Activated CD8-positive, alpha-beta memory T cell treated with anti-CD3 and anti-CD28 coated beads for 4 hours (primary cell): ENCODE measurements at places on chromosomes 7 and 10.

DNA sequence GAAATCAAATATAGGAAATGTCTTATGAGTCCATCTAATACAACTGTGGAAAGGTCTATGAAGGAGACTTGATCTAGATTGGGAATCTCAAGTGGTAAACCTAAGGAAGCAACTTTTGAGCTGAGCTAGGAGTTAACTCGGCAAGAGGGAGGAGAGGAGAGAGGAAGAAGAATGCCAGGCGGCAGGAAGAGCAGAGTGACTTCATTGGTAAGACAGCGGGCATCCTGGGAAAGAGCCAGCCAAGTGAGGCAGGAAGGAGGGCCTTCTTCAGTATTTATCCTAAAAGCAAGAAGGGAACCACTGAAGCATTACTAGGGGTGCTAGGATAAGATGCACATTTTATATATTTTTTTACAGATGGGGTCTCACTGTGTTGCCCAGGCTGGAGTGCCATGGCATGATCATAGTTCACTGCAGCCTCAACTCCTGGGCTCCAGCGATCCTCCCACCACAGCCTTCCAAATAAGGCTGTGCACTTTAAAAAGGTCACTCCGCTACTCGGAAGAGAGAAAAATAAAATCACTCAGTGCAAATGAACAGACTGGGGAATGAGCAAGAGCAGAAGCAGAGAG lies 2.0 kb downstream of the BCL7B start:
- DNase-seq = no peak

DNA sequence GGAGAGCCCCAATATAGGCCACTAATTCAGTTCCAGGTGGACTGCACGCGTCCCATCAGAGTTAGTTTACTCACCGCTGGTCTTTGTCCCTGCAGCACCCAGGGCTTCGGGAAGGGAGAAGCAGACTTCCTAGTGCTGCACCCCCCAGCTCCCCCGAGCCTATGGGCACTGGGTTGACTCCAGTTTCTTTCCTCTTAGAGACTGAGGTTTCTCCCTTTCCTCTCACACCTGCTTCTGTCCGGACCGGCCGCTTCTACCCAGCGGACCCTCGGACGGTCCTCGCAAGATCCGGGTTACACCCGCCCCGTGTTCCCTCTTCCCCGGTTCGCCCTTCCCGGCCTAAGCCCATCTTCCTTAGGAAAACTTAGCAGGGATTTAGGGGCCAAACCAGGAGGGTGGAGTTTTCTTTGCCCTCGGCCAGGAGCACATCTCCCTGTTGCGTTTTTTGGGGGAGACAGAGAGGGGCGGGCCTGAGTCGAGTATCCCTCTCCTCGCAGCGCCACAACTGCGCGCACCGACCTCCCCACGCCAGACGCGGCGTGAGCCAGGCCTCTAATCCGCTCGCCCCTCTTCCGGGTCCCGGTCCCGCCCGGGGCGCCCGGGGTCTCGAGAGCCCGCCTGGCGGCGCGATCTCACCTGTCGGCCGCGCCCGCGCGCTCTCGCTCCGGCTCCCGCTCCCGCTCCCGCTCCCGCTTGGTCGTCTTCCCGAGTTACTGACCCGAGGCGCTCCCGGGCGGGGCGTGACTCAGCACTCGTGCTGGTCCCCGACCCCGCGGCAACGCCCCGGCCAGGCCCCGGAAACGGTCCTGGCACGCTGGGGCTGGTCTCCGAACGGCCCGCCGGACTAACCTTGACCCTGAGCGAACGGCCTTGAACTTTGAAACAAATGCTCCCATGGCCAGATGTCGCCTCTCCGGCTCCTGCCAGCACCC lies at the start of gene AIFM2:
Gene AIFM2, minus strand, starts transcription at position 728 of the 932 bp plus-strand sequence. CDS start 8,741 bp downstream, outside the sequence.
- DNase-seq = no peak

- DNase-seq = no peak
These were observed 115.6 kb upstream of the FAM133B start for GRCh38 chr7:92705831-92706230.

- no peak for DNase-seq
These were observed 11.1 kb upstream of the PWWP2B start for GRCh38 chr10:132385721-132386418.

- DNase-seq = no peak
These were observed 4.7 kb downstream of the MUC12 start for GRCh38 chr7:100974021-100974420.

DNA sequence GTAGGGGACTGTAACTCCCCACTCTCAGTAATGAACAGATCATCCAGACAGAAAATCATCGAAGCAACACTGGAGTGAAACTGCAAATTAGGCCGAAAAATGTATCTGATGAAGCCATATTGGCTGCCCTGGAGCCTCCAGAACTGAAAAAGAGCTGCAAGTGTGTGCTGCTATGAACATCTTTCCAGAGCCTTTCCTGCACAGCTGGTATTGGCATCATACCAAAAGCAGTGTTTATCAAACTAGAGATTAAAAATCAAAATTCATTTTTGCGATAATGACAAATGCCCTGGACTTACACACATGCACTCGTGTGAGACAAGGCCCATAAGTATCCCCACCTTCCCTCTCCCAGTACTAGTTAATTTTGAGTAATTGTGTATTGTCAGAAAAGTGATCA lies 6.8 kb upstream of the CLDN12 start:
- no peak for DNase-seq

- DNase-seq = no peak
These were observed 146.8 kb downstream of the FZD1 start for GRCh38 chr7:91411060-91411459.

DNA sequence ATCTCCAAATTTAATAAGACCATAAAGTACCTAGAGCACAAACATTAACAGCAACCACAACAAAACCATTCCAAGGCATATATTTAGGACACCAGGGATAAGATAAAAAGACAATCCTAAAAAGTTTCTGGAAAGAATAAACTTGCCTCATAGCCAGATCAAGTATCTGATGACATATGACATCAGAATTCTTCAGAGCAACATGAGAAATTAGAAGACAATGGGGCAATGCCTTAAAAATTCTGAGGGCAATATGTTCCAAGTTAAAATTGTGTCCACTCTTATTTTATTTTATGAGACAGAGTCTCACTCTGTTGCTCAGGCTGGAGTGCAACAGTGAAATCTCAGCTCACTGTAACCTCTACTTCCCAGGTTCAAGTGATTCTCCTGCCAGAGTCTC lies 2.8 kb downstream of the EFCAB10 start:
- DNase-seq = no peak

- DNase-seq = no peak
These were observed 243.0 kb downstream of the CACNA2D1 start for GRCh38 chr7:82200601-82201000.

GRCh38 chr10:11243425-11244222 lies 226.0 kb downstream of the CELF2 start:
- DNase-seq = no peak

DNA sequence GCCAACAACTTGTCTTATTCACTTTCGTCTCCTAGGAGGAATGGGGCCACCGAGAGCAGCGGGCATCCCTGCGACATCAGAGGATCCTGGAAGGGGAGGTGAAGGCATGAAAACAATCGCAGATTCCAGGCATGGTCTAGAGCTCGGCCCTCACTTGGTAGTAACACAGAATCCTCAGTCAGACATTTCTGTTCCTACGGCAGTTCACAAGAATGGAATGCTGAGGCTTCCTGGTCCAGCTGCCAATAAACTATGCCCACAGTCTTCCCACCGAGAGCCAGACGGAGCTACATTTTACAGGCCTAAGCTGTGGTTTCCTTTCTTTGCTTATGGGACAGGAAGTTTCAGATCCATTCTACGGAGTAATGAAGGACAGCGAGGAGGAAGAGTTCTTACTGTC lies 75.8 kb downstream of the OR13A1 start:
- no peak for DNase-seq

DNA sequence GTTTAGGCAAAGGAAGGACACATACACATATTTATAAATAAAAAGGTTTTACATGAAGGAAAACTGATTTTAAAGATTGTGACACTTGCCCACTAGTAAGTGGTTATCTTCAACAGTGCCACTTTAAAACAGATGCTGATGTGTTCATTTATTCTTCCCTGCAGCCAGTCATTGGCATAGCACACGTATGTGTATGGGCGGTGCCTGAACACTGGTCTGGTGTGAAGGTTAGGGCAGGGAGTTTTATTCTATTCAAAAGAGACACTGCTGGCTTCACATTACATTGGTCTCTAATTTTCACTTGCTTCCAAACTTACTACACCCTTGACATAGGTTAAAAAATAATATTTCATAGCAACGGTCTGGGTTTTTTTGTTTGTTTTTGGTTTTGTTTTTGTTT lies 57.9 kb downstream of the NOD1 start:
- no peak for DNase-seq

DNA sequence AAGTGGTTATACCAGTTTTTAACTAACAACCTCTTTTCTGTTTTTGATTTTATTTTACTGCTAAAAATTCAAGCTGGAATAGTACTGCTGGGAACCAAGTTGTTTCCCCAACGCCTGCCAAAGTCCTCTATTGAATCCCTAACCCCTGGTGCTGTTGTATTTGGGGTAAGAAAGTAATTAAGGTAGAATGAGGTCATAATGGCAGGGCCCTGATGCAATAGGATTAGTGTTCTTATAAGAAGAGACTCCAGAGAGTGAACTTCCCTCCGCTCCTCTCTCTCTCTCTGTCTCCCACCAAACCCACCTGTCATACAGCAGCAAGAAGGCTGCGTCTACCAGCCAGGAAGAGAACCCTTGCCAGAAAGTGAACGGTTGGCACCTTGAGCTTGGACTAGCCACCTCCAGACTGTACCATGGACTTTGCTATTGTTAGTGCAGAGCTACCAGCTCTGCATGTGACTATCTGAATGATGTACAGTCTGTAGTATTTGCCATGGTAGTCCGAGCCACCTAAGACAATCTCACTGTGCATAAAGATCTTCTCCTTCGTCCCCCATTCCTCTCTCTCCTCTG lies 86.5 kb upstream of the KLF6 start:
- no peak for DNase-seq

DNA sequence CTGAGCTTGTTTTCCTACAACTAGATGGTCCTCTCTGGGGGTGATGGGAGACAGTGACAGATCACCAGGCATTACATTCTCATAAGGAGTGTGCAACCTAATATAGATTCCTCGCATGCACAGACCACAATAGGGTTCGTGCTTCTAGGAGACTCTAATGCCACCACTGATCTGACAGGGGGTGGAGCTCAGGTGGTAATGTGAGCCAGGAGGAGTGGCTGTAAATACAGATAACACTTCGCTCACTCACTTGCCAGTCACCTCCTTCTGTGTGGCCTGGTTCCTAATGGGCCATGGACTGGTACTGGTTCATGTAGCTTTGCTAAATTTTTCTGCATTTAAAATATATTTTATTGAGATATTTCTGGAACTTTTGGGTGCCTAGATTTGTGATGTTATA lies 202.3 kb upstream of the ZNF32 start:
- DNase-seq = no peak

DNA sequence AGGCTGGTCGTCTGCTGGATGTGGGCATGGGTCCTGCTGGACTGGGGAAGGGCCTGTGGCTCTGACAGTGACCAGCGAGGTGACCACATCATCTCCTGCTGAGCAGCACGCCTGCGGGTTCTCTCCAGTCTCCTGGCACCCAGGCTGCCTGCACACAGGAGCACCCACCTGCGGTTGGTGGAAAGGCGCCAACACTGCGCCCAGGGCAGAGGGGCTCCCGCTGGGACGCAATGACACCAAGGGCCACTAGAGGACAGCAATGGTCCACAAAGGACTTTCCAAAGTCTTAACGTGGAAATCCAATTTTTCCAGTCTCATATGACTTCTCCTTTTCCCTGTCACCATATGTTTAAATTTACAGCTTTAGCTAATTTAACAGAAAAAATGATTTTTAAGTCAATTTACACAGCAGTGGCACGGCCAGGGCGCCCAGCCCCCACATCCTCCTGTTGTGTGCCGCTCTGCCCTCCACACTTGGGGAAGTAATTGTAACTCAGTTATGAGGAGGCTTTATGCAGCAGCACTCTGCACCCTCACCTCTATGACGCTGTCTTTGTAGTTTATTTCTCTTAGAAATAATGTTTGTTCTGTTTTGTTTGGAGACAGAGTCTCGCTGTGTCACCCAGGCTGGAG lies 38.1 kb downstream of the CFAP46 start:
- DNase-seq = no peak

GRCh38 chr7:2079332-2080059 lies 153.2 kb downstream of the MAD1L1 start:
- no peak for DNase-seq

- DNase-seq = no peak
These were observed 28.6 kb upstream of the DMBT1 start for GRCh38 chr10:122531939-122532338.

DNA sequence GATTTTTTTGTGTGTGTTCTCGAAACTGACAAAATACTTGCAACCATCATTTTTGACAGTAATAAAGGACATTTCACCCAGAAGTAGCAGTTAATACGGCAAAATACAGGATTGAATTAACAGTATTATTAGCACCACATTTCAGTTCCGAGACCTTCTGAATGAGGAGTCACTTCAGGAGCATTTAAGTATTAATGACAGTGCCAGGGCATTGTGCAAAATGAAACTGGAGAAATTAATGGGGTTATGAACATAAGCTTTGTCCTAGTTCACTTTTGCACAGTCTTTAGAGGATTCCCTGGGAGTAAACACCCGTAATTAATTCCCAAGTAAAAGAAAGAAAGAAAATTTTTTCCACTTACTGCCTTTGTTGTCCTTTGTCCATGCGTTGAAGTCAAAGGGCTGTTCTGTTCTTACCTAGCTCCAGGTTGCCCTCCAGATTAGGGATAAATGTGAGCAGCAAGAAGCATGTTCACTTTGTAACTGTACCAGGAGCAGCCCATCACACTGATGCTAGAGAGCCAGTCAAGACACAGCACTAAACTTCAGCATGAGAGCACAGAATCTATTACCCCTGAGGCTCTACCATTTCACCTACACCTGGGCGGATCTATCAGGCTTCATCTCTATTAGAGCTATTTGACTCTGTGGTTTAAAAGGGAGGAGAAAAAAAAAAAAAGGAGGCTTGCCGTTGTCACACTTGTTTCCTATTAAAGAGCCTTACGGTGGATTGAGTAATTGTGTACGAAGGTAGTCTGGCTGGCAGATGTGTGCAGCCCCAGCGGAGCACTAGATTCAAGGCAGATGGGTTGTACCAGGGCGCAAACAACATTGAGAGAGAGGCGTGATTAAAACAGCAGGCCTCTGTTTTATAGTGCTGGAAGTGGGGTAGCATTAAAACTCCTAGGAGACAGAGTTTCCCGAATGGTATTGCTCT lies 297.8 kb upstream of the SEMA3A start:
- DNase-seq = no peak

DNA sequence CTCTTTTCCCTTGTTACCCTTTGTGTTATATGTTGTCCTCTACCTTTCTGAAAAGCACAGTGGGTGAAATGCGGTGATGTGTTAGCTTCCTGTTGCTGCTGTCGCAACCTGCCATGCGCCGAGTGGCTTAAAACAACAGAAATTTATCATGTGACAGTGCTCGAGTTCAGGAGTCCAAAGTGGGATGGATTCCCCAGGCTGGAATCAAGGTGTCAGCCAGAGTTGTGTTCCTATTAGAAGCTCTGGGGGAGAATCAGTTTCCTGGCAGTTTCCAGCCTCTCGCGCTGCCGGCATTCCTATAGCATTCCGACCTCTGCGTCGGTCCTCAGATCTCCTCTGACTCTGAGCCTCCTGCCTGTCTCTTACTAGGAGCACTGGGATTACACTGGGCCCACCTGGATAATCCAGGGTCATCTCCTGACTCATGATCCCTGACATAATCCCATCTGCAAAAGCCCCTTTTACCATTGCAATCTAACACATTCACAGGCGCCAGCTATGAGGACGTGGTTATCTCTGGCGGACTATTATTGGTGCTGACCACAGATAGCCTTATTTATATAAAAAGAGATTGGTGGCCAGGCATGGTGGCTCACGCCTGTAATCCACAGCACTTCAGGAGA lies 207.5 kb downstream of the CUX1 start:
- DNase-seq = no peak
